T-helper 17 cell (primary cell): ENCODE measurements at places on chromosomes 4 and X. TPM values are rescaled to one million over a fixed set of nuclear protein-coding genes. Genes with fewer than 3 reads are reported as not detected.

The TSPAN6 gene
- total RNA-seq = 1.2 TPM

The TMPRSS11F gene
- not detected for total RNA-seq

The ANK2 gene
- total RNA-seq = 1.2 TPM

The RAB41 gene
- not detected for total RNA-seq

The AMBN gene
- not detected for total RNA-seq

The GYPE gene
- total RNA-seq = not detected

The PAGE2B gene
- not detected for total RNA-seq

The RNF113A gene
- 31.1 TPM for total RNA-seq
